Activated CD4-positive, alpha-beta T cell treated with anti-CD3 and anti-CD28 coated beads, Interleukin-2, Interleukin-6, amounts not matched to agents 100 ng/mL and 50 ng/mL, durations not matched to agents 16 hours and 8 hours (primary cell): ENCODE measurements at places on chromosomes 4 and X.

GRCh38 chr4:33518856-33519255 lies 2725.5 kb downstream of the ARAP2 start:
- DNase-seq: no peak

GRCh38 chrX:154032160-154032559 lies 12.5 kb upstream of the IRAK1 start:
- DNase-seq: no peak

DNA sequence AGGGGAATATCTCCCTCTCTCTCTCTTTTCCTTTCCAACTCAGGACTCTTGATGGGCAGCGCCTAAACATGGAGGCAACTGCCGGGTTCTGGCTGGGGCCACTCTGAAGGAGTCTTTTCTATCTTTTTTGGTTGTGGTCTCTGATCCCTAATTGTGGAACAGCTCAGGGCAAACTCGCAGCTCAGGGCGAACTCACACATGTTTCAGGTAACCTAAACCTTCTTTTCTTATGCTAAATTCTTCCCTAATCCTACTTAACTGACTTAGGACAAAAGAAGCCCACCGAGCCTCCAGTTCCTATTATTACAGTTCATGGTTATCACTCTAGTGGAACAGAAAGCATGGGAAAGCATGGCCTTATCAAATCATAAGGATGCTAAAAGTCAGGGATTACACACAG lies 21.3 kb downstream of the ETDA start:
- DNase-seq: no peak

GRCh38 chr4:143515905-143516304 lies 2.4 kb downstream of the SMARCA5 start:
- DNase-seq: no peak

DNA sequence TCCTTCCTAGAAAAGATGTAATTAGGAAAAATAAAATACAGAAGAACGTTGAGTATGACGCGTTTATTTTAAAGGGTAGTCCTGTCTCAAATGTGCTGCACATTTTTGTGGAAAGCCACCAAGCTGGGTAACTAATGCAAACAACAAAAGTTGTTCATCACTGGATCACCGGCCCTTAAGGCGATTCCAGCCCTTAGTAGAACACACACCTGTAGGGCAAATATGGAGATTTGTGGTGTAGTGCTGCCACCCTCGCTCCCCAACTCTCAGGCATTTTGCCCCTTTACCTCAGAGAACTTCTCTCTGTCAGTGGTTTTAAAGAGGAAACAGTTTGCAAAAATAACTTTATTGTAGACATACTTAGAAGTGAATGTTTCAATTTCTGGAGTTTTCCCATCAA lies 1.9 kb downstream of the TBL1X start:
- DNase-seq: no peak

- no peak for DNase-seq
Observed at GRCh38 chr4:10017037-10017893, 4.0 kb downstream of the SLC2A9 start.

GRCh38 chr4:82898322-82899243 lies 2.0 kb upstream of the THAP9 start:
- DNase-seq: peak; percentile 10

DNA sequence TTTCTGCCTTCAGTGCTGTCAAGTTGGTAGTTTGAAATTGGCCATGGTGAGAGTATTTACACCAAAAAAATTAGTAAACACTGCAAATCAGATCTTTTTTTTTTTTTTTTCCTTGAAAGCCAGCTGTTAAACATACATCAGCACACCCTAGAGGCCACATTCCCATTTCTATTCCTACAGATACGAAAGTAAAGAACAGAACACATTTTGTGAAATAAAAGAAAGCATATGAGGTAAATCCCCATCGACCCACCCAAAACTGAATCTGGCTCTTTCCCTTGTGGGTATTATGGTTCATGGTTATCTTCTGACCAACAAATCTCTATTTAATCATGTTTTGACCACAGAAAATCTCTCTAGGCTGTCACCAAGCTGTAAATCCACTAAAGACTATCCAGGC lies 41.8 kb upstream of the AP1AR start:
- DNase-seq: no peak

DNA sequence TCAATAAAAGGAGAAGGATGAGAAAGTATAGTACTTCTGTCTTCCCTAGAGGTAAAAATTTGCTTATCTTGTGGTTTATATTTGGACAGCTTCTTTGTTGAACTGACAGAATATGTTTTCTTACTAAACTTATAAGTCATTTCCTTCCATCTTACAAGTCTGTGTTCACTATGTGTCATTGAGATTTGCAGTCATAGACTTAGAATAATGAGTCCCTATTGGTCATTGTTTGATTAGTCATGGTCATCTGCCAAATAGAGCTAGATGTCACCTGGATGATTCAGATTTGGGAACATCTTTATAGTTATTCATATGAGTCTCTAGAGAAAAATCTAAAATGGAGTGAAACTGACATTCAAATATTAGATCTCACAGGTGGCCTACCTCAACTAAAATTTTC lies 51.5 kb downstream of the SPATA18 start:
- no peak for DNase-seq

- DNase-seq: no peak
Observed at GRCh38 chrX:141662781-141663180, 35.8 kb downstream of the SPANXD start.

GRCh38 chr4:155705664-155706063 lies 39.0 kb downstream of the GUCY1A1 start:
- no peak for DNase-seq

DNA sequence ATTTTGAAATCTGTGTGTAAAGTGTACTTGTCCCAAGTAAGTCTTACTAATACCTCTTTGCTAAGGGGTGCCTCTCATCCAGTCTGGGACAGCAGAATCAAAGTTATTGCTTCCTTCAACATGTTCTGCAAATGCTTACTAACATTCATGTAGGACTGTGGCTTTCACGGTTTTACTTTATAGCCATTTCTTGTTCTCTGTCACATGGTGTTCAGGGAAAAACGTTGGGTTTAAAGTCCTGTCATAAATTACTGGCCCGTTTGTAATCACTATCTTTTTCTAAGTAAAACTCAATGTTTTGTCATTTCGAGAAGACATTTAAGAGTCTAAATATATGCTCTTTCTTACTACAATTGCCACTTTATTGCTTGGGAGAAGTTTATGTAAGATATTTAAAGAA lies 321.1 kb downstream of the STIM2 start:
- peak; percentile 0 for DNase-seq

GRCh38 chr4:100841911-100842310 lies 324.1 kb upstream of the EMCN start:
- DNase-seq: no peak

- DNase-seq: no peak
Observed at GRCh38 chr4:75717408-75717807, 7.0 kb upstream of the USO1 start.

DNA sequence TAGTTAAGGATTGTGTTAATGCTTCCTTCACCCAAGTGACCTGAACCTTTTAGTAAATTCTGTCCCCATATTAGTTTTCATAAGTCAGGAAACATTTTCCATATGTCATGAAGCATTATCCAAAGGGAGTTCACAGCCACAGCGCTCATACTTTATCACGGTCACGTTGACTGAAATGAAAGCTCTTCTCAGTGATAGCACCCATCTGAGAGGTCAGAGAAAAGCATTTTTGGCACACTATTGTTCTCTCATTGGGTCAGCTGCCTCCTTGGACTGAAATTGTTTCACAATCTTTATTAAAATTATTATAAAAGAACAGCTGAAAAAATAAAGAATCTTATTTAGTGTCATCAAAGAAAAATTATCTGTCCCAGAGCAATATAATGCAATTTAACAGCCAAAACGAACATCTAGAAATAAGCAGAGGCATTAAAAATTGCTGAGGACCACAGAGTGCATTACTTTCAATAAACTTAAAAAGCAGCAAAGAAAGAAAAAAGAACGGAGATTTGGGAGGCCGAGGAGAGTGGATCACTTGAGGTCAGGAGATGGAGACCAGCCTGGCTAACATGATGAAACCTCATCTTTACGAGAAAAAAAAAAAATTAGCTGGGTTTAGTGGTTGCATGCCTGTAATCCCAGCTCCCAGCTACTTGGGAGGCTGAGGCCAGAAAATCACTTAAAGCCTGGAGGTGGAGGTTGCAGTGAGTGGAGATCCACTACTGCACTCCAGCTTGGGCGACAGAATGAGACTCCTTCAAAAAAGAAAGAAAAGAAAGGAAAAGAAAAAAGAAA lies 680.8 kb upstream of the FAM241A start:
- no peak for DNase-seq

- DNase-seq: no peak
Observed at GRCh38 chr4:72377491-72378194, 191.4 kb downstream of the ADAMTS3 start.

GRCh38 chrX:120426599-120426998 lies 42.5 kb downstream of the LAMP2 start:
- no peak for DNase-seq

GRCh38 chrX:141201962-141202361 lies 25.0 kb upstream of the LDOC1 start:
- DNase-seq: no peak

- DNase-seq: no peak
Observed at GRCh38 chr4:72077346-72077745, 45.5 kb downstream of the NPFFR2 start.

DNA sequence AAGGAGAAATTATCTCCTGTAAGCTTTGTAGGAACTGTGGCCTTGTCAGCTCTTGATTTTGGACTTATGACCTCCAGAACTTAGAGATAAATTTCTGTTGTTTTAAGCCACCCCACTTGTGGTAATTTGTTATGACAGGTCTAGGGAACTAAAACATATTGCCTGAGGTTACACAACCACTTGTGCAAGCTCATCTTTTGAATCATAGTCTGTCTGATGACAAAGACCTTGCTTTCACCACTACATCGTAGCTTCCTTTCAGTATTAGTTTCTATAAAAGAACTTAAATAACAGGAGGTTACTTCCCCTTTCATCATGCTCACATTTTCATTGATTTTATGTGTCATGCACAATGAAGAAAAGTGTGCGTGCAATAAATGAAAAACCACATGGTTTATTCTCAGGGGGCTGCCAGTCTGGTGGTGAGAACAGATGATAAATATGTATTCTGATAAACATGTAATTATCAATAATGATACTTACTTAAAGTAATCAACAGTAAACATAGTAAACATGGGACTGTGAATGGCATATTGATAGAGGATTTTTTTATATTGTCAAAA lies 690.0 kb upstream of the HS3ST1 start:
- peak; percentile 8 for DNase-seq

GRCh38 chr4:139815778-139816601 lies 150.4 kb downstream of the MGST2 start:
- DNase-seq: no peak

DNA sequence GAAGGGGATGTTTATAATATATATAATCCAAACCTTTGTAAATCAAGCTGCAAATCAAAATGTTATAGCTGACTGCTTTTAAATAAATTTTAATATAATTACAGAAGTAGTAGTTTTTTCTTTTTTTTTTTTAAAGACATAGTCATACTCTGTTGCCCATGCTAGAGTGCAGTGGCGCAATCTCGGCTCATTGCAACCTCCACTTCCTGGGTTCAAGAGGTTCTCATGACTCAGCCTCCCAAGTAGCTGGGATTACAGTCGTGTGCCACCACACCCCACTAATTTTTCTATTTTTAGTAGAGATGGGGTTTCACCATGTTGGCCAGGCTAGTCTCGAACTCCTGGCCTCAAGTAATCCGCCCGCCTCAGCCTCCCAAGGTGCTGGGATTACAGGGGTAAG lies 178.7 kb downstream of the FBXW7 start:
- no peak for DNase-seq

- no peak for DNase-seq
Observed at GRCh38 chrX:39519566-39520301, 578.0 kb downstream of the BCOR start.

GRCh38 chr4:16116019-16116418 lies 32.2 kb upstream of the PROM1 start:
- no peak for DNase-seq

- DNase-seq: peak; percentile 14
Observed at GRCh38 chr4:149426461-149426860, 389.2 kb downstream of the IQCM start.

DNA sequence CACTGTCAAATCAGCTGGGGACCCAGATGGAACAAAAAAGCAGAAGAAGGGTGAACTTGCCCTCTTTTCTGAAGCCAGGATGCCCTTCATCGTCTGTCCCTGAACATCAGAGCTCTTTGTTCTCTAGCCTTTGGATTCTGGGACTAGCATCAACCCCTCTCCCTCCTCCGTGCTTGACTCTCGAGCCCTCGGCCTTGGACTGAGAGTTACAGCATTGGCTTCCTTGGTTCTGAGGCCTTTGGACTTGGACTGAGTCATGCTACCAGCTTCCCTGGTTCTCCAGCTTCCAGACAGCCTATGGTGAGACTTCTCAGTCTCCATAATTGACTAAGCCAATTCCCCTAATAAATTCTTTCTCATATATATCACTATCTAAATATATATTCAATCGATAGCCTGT lies 38.4 kb downstream of the WDFY3 start:
- DNase-seq: no peak

DNA sequence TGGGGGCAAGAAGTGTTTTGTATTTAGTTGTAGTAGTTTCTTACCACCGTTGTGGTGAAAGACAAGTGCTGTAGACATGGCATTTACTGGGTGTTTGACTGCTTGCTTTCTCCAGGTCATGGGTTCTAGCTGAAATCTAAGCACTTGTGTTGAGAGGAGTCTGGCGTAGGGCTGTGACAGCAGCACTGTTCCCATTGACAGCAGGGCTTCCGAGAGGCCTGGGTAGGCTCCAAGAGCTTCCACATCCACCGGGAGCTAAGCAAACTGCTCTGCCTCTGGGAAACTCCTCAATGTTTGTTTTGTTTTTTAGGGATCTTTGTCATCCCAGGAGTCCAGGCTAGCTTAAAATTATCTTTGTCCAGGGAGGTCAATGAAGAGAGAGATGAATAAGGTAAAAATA lies 44.3 kb downstream of the BMPR1B start:
- DNase-seq: no peak

- DNase-seq: no peak
Observed at GRCh38 chrX:9738151-9738550, 27.5 kb downstream of the GPR143 start.

- DNase-seq: no peak
Observed at GRCh38 chr4:72109959-72110497, 78.2 kb downstream of the NPFFR2 start.

DNA sequence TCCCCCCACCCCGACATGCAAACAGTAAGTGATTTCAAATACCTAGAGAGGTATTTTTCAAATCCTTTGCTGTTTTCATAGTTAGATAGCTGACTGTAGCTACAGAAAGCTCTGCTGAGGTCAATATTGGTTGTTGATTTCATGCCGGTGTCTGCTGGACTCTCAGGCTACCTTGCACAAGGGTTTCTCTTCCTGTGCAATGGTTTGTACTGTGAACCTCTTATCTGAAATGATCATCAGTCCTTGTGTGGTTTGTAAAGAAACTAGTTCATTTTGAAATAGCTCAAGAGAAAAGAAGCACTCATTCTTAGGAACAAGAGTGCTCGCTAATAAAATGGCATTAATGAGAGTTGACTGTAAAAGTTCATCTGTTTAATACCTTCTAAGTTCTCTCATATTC lies 2.1 kb downstream of the MTM1 start:
- DNase-seq: peak; percentile 60
